SK-N-DZ (cell line): ENCODE measurements at places on chromosomes 3 and 15.

- DNase-seq: no peak
These were observed 61.9 kb upstream of the NR2F2 start for GRCh38 chr15:96268442-96269204.

DNA sequence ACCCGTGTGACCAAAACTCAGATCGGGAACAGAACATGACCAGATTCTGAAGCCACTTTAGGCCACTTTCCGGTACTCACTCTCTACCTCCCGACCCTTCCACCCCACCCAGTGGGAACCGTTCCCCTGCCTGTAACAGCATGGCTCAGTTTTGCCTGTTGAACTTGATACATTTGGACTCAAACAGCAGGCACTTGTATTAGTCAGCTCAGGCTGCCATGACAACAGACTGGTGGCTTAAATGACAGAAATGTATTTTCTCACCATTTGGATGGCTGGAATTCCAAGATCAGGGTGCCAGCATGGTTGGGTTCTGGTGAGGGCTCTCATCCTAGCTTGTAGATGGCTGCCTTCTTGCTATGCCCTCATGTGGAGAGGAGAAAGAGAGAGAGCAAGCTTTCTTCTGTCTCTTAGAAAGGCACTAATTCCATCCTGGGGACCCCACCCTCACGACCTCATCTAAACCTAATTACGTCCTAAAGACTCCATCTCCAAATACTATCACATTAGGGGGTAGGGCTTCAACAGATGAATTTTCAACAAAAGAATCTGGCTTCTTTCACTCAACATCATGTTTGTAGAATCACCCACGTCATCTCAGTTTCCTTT is 9.3 kb upstream of the SSUH2 start:
- no peak for DNase-seq

DNA sequence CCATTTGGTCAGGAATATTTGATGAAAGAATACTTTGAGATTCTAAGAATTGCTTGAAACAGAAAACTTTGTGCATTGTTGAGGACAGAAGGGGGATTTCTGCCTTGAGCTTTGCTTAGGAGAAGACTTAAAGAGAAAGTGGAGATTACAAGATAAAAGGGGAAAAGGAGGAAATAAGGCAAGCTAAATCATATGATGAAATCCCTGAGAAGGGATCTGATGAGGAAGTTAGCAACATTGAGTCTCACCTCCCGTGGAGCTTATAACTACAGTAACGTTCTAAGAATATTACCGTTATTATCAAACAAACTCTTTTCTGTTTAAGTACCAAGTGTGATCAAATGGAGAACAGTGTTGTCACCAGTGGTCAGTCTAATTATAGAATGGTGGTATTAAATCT is 414.7 kb upstream of the NAALADL2 start:
- no peak for DNase-seq

- no peak for DNase-seq
These were observed 162.5 kb upstream of the BHLHE40 start for GRCh38 chr3:4816718-4817117.

DNA sequence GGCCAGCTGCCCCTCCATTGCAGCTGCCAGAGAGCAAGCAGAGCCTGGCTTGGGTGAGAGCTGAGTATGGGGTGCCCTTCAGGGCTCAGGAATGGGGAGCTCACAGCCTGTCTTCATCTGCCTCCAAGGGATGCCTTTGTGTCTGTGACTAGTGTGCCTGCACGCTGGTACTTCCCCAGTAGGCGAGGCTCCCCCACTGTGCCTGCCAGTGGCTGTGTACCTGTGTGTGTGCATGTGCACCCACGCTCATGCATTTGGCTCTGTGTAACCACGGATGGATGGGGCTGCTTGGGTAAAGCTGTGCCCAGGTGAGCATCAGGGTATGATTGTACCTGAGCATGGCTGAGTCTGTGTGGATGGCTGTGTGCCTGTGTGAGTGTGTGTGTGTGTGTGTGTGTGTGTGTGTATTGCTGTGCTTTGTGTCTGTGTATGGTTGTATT is 2.3 kb upstream of the GRM2 start:
- DNase-seq: no peak
